ENCODE measurements at places on chromosomes 16 and 17.

- no peak for DNase-seq
Measured at GRCh38 chr16:48454051-48454450, 68.8 kb upstream of the SIAH1 start.

GRCh38 chr16:12964461-12964860 lies 63.1 kb downstream of the SHISA9 start:
- DNase-seq = no peak

DNA sequence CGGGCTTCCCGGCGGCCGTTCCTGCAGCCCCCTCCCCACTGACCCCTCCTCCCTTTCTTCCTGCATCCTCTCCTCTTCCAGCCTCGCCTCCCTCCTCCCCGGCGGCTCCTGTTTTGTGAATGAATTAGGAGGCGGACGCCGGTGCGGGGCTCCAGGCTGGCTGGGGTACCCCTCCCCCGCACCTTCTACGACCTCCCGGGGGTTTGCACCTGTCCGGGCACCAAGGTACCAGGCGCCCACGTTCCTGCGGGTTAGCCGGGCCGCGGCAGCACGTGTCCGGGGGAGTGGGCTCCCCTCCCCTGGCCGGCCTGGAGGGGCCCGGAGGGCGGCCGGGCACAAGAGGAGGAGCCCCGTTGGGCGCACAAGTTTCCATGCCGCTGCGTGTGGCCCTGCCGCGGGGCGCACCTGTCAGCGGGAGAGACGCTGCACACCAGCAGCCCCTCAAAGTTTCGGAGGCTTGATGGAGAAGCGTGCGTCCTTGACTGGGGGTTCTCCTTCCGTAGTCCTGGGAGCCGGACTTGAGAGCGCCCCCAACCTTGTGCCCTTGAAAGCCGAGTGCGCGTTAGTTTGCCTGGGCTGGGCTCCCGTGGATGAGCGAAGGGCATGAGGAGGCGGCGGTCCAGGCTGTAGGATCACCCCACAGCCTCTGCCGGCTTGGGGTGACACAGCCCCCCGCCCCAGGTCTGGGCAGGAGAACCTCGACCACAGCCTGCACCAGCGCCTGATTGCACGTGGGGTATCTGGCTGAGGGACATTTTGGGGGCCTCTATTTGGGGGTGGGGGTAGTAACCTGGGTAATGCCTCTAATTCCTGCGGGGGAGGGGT lies 1.2 kb downstream of the HAS3 start:
- DNase-seq = no peak

DNA sequence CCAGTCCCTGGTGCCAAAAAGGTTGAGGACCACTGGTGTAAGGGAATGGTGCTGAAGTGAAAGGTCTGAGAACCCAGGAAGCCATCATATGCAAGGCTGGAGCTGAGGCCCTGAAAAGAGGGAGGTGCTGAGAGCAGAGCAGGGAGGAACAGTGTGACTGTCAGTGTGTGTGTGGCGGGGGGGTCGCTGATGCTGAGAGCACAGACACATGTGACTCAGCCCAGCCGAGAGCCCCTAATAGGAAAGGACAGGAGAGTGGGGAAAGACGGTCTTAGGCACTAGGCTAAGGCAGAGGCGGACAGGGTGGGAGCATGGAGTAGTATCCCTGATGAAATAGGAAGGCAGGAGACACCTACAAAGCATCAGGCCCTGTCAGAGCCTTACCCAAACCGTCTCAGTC lies 1.2 kb downstream of the B9D1 start:
- DNase-seq = no peak

DNA sequence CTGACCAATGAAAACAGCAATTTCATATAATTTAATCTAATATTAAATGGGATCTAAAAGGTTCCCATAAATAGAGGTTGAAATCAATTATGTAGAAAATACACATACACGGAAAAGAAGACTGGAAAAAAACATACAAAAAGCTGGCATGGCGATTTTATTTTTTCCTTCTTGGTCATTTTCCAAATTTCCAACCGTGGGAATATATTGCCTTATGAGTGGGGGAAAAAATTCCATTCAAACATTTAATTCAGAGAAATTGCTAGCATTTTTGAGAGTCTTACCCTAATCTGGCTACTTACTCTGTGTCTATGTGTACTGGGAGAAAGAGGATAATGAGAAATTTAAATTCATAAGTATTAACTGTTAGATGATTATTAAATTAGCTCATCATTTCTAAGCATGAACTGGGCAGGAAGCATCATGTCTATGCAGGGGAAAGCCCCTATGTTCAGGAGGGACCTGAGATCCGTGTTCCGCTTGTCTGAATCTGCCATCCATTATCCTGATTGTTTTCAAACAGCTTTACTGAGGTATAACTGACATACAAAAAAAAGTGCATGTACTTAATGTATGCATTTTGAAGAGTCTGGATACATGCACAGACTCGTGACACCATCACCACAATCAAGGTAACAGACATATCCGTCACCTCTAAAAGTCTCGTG lies 145.2 kb downstream of the XYLT1 start:
- no peak for DNase-seq

DNA sequence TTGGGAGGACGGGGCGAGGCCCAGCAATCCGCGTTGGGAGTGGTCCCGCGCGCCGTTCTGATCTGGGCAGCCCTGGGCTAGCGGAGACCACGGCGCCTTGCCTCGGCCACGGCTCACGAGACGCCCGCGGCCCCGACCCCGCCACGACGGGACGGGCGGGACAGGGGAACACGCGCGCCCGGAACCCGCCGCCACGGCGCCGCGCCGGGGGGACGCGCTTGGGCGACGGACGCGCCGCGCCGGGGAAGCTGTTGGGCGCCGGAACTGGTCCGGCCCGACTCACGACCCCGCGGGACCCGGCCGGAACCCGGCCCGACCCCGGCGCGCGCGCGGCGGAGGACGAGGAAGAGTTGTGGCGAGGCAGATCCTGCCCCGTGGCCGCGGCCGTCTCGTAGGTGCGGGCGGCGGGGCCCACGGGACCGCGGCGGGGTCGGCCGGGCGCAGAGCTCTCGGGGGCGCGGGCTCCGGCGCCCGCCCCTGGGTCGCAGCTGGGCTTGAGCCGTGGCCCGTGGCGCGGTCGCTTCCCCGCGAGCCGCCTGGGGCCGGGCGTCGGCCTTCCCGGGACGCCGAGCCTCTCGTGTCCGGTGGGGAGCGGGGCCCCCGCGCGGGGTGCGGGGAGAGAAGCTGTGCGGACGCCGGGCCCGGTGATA lies at the start of gene ACSF3:
ACSF3 (plus strand) TSS at position 251 of the 650 bp plus-strand sequence. CDS start 6,830 bp downstream, outside the sequence.
- DNase-seq = peak; percentile 77

GRCh38 chr17:82056729-82057621 lies 5.3 kb downstream of the GPS1 start:
- DNase-seq = no peak

DNA sequence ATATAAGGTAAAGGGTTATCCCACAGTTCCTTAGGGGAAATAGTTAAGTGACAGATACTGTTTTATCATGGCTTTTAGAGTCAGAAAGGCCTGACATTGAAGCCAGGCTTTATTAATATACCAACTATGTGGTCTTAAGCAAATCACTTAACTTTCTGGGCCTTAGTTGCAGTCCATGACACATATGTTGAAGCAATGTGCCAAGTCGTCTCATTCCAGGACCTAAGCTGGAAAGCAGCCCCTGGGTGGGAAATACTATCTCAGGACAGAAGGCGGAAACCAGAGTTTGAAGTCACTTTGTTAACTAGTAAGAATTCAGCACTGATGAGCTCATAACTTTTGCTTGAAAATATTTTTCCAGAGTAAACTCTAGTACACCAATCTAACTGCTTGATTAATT lies 80.0 kb downstream of the USP32 start:
- DNase-seq = no peak

GRCh38 chr16:6732166-6732565 lies 600.5 kb upstream of the RBFOX1 start:
- DNase-seq = no peak

DNA sequence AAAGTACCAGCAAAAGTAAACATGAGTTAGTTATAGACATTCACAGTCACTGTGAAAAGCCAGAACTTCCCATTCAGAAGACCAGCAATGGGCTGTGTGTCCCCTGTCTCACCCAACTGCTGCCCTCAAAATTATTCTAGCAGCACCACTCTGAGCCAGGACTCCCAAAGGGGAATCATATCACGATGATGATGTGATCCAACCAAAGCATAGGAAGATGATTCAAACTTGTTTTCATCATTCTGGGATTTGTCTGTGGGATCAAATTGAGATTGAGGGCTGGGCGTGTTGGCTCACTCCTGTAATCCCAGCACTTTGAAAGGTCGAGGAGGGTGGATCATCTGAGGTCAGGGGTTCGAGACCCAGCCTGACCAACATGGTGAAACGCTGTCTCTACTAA lies 6.4 kb upstream of the NAT9 start:
- DNase-seq = no peak

GRCh38 chr16:3015865-3016521 lies 2.0 kb downstream of the CLDN6 start:
- peak; percentile 30 for DNase-seq

- no peak for DNase-seq
Measured at GRCh38 chr17:77343031-77343800, 202.4 kb downstream of the SEC14L1 start.

- peak; percentile 38 for DNase-seq
Measured at GRCh38 chr17:16199093-16199492, 16.2 kb downstream of the NCOR1 start.

DNA sequence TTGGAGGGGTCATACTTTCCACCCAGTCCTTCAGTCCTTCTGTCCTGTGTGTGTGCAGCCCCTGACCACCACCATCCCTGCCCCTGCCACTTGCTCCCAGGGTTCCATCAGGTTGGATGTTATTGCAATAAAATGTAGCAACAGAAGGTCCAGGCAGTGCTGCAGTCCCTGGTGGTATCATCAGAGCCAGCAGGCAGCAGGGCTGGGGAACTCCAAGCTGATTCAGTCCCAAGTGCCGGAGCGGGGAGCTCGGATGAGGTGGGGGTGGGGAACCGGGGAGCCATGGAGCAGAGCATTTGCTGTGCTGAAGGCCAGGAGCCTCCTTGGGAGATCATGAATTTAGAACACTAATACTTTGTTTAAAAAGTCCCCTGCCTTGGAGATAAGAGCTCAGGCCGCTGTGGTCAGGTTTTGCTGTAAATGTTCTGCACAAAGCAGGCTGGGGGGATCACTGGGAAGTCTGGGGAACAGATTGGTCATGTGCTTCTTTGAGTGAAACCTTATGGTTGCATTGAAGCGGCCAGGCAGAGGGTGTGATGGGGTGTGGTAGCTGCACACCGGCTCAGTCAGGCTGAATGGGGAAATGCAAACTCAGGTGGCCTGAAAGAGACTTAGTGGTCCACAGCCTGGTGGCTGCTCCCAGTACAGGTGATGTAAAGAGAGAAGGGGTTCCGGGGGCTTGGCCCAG lies 225.9 kb downstream of the SEC14L1 start:
- peak; percentile 20 for DNase-seq

GRCh38 chr17:16068323-16068722 lies 68.7 kb downstream of the TTC19 start:
- no peak for DNase-seq

DNA sequence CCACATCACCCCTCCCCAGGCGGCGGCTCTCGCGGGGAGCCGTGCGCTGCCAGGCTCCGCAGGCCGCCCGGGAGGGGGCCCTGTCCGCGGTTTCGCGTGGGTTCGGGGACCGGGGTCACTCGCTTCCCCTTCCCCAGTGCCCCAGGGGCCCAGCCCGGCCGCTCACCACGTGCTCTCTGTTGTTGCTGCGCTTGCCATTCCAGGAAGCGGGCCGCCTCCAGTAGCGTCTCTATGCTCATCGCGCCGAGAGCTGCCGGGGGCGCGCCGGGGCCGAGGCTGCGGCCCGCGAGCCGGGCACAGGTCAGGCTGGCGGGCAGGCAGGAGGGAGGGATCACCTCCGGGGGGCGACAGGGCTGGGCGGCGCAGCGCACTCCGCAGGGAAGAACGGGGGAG lies 390 bp downstream of the MNT start:
- peak; percentile 72 for DNase-seq

- DNase-seq = no peak
Measured at GRCh38 chr17:10809605-10810004, 5.7 kb upstream of the TMEM238L start.

DNA sequence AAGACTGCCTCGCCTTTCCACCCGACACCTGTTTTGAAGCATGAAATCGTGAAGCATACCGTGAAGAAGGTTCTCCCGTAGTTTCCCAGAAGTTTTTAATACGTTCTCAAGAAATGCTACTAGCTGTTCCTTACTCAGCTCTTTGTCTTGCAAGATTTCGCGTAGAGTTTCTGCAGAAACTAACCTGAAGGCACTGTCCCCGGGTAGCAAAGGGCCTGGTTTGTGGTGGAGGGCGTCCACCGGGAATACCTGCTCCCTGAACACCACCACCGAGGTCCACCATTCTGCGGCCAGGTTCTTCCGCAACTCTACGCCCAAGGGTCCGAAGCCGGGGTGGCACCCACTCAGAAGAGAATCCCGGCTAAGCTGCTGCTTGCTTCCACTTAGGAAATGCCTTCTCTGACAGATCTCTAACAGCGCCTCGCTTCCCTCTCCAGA lies 487 bp downstream of the POLG2 start:
- DNase-seq = peak; percentile 43

GRCh38 chr16:50534091-50534490 lies 14.1 kb upstream of the NKD1 start:
- DNase-seq = no peak

- peak; percentile 92 for DNase-seq
Measured at GRCh38 chr17:42266918-42267766, 9.0 kb downstream of the STAT5B start.

GRCh38 chr16:59881376-59881775 lies 1147.3 kb upstream of the GOT2 start:
- DNase-seq = peak; percentile 30

DNA sequence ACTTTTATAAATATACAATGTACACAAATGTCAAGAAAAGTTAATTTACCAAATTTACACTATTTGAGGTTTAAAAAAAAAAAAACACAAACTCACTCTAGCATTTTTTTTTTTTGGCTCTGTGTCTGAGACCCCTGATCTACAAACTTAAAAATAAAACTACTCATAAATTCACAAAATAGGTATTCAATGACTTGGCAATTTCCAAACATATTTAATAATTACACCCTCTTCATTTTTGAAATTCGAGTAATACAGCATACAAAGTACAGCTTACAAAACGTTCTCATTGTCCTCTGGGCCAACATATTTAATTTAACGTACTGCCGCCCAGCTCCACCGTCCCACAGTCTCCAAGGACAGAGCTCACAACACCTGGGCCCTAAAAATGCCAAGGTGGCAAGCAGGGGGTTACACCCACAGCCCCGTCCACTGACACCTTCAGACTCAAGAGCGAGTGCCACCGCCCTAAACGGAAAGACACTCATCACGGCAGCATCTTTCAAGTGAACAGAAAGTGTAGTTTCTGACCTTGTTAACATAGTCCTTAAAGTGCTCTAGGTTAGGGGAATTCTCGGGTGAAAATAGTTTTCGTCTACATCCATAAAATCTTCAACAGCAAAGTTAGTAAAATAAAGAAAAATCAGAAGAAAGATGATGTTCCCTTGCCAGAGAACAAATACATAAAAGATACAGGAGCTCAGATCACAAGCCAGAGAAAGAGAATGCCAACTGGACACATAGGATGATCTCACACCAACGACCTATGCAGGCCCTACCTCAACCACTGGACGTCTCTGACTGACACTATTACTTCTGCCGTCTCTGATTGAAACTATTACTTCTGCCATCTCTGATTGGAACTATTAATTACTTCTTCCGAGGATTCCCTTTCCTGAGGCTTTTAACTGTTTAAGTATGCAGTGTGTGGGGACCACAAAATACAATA lies 4.2 kb downstream of the ADCY9 start:
- no peak for DNase-seq

- DNase-seq = no peak
Measured at GRCh38 chr17:29625037-29625750, 2.5 kb upstream of the CORO6 start.
